ENCODE measurements at places on chromosomes 4 and X.

DNA sequence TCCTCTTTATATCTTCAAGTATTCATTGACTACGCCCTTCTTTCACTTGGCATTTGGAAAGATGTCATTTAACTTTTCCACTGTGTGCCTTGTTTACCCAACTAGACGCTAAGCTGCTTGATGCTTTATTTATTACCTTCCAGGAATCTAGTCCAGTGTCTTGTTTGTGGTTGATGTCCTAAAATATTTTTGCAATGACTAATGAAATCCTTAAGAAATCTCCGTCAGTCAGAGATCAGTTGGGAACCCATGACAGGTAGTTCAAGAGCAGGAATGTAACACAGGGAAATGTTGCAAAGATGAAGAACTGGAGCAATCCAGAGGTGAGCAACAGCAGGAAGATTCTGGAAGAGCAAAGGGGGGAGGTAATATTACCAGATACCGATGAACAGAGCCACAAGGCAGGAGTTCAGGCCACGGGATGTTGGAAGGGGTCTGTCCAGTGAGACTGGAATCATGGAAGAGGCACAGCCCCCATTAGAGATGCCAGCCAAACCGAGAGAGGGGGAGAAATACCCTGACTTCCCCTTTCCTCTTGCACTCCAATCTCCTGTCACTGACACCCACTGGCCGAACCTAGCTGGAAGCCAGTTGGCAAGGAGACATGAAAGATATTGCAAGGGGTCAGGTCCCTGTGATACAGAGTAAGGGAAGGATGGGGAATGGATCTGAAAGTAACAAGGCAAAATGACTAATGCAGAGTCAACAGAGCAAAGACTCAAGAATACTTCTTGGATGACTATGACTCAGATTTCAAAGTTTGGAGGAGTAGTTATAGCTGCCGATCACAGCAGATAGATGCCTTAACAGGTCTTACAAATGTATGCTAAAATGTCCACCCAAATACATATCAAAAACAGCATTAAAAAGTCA, 62.7 kb upstream of the PHKA2 start:
- no peak for DNase-seq

- no peak for DNase-seq
These were observed 101.8 kb downstream of the SH3KBP1 start for GRCh38 chrX:19785647-19786046.

- DNase-seq = no peak
These were observed 25.6 kb upstream of the CRMP1 start for GRCh38 chr4:5918331-5918985.

- no peak for DNase-seq
These were observed 648 bp upstream of the SCD5 start for GRCh38 chr4:82799006-82799881.

DNA sequence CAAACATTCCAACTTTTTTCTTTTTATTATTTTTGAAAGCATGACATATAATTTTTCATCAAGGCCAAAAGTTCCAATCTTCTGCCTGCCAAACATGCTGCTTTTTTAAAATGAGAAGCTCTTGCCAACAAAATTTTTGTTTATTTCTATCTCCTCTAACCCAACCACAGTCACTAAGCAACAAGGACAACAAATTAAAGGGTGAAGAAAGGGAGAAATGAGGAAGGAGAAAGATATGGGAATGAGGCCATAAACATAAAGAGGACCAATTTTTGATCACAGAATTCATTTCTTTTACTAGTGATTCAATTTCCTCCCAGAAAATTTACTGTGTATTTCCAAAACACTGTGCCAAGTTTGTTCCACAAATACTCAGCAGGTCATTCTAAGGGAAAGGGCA, 537.0 kb upstream of the DIAPH2 start:
- no peak for DNase-seq

- no peak for DNase-seq
These were observed 8.3 kb downstream of the SH2D1A start for GRCh38 chrX:124354648-124355047.

DNA sequence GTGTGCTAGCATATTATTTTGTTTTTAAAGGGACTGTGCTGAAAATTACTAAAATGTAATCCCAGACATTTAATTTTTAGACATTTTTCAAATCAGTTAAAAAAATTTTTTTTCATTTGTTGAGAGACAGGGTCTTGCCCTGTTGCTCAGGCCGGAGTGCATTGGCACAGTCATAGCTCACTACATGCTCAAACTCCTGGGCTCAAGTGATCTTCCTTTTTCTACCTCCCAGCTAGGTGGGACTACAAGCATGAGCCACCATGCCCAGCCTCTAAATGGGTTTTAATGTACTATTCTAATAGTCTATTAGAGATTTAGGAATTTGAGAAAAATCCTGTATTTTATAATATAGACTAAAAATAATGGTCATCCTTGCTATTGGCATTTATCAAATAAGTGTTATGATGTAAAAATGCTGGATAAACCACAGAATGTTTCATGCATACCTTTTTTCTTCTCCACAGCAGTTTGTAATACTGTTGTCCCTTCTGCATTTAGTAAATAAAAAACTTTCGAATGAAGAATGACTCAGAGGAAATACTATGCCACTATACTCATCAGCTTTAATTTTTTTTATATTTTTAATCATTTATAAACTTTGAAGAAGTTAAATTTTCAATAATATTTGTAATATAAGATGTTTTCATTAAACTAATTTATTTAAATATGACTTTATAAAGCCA, 29.9 kb downstream of the CPEB2 start:
- DNase-seq = no peak

GRCh38 chr4:125368671-125369081, 53.9 kb downstream of the FAT4 start:
- DNase-seq = no peak

DNA sequence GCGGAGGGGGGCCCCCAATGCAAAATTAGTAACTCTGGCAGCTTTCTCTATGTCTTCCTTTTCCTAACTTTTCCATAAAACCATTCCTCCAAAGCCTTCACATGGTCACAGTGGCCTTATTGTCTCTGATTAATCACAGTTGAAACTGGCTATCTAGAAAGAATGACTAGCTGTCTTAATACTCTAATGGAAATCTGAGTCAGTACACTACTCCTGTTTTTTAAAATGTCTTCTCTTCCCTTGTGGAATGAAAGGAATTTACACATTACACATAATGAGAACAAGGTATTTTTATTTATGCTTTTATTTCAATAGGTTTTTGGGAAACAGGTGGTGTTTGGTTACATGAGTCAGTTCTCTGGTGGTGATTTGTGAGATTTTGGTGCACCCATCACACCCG, 66.3 kb upstream of the PUDP start:
- DNase-seq = no peak

DNA sequence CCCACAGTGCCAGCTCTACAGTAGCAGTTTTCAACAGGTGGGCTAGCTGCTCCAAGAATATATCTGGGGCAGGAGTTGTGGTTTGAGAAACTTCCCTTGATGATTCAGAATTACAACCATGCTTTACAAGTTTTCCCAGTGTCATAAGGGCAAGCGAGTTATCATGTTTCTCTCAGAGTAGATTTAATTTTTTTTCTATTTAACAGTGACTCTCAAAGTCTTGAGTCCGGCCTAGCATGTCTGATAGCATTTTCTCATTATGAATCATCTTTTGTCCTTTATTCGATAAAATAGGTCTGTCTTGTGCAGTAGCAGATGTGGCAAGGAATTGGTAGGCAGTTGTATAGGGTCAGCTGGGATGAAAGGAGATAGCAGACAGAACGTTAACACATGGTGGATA, 62.2 kb upstream of the SPANXD start:
- no peak for DNase-seq

GRCh38 chr4:54683616-54684346, 26.0 kb downstream of the KIT start:
- no peak for DNase-seq

DNA sequence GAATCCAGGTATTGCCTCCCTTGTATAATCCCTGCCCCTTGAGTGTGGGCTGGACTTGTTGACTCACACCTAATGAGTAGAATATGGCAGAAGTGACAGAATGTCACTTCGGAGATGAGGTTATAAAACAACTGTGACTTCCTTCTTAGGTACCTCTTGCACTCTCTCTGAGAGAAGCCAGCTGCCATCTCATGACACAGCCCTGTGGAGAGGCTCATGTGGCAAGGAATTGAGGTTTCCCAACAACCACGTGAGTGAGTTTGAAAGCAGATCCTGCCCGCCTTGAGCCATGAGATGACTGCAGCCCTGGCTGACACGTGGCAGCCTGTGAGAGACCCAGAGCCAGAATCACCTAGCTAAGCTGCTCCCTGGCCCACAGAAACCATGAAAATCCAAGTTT, 13.5 kb downstream of the ASB11 start:
- no peak for DNase-seq

GRCh38 chrX:12401252-12401651, 263.0 kb downstream of the FRMPD4 start:
- no peak for DNase-seq

- DNase-seq = no peak
These were observed 25.4 kb upstream of the AFAP1 start for GRCh38 chr4:7964890-7965662.

GRCh38 chr4:108830509-108831244, 67.8 kb upstream of the ETNPPL start:
- DNase-seq = no peak

DNA sequence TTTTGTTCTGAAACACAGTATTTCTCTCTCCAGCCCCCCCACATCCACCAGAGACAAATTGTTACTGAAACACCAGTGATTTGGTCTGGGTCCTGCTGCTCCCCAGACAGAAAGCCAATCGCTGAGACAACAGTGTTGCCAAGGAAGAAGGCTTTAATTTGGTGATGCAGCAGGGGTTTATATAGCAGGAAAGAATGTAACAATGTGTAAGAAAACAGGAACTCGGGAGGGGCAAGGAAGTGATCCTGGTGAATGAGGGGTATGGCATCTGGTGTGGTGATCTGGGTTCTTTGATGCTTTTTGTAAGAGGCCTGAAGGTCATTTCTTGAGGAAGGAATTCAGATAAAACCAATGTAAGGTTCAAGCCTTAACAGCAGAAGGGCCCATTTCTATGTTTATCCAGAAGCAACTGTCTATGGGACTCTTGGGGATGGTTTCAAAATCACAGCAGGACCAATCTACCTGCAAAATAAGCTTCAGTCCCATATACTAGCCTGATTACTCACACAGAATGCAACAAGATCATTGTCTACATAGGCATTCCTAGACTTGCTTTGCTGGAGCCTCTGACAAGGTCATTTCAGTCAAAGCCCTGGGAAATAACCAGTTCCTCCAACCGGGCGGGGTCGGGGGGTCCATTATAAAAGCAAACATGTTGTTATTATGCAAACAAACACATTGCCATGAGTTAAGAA, 445.2 kb upstream of the ZFP42 start:
- no peak for DNase-seq

DNA sequence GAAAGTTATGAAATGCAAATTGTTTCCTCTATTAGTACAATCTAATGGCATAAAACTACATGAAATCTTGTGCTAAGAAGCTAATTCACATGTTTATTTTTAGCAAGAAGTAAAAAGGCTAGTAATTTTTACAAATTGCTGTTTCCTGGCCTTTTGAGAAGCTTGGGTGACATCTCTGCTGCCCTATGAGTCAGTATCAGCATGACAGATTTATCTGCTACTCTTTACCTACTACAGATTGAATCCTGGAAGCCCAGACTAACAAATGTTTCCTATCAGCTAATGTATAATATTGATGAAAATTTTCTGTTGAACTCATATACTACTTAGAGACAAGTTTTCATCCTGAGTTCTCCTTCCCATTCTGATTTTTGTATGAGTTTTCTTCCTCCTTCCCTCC, 232.4 kb downstream of the DCTD start:
- no peak for DNase-seq

GRCh38 chrX:111687305-111687704, 6.3 kb downstream of the ALG13 start:
- DNase-seq = no peak

DNA sequence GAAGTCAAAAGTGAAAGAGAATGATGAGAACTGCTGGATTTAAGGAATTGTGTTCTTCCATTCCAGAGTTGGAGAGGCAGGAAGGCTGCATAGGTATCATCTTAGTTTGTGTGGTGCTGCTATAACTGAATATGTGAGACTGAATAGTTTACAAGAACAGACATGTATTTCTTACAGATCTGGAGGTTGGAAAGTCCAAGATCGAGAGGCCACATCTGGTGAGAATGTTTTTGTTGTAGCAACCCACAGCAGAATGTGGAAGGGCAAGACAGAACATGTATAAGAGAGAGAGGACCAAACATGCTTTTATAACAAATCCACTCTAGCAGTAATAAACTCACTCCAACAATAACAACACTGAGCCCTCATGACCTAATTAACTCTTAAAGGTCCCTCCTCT, 408.6 kb downstream of the FAM47B start:
- DNase-seq = no peak

DNA sequence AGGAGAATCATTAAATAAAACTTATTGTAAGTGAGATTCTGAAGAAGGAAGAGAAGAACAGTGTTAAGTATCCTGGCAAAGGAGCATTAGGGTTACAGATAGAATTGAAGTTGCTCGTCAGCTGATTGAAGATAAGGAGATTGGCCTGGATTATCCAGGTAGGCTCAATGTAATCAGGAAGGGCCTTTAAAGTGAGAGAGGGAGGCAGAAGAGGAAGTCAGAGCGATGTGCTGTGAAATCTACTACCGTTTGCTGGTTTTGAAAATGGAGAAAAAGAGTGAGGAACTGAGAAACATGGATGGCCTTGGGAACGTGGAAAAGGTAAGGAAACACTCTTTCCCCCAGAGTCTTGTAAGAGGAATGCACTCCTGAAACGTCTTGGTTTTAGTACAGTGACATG, 245.7 kb downstream of the ANTXR2 start:
- no peak for DNase-seq

- no peak for DNase-seq
These were observed 92.2 kb downstream of the MAML3 start for GRCh38 chr4:140061659-140062289.

DNA sequence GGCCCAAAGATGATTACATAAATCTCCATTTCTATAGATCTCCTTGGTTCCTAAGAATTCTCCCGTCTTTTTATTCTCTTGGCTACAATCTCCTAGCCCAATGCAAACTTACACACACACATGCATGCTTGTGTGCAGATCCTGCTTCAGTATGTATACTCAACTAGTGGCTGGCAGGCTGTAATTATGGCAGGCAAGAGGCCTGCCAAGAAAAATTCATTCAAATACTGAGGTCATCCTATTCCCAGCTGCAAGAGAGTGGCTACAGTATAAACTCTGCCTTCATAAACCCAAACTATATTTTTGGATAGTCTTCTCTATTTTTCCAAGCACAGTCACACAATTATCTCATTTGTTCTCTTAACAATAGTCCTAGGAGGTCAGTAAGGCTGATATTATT, 95.2 kb downstream of the SHROOM4 start:
- no peak for DNase-seq

- DNase-seq = no peak
These were observed 28.9 kb upstream of the HMX1 start for GRCh38 chr4:8900588-8900987.

- no peak for DNase-seq
These were observed 6.9 kb downstream of the KLHL8 start for GRCh38 chr4:87213421-87214075.

GRCh38 chr4:8488791-8489369, 48.3 kb downstream of the TRMT44 start:
- no peak for DNase-seq

- no peak for DNase-seq
These were observed 106.0 kb downstream of the TMEM144 start for GRCh38 chr4:158316264-158316663.

- DNase-seq = no peak
These were observed 74.7 kb downstream of the PAQR3 start for GRCh38 chr4:78864405-78865024.

Data from activated CD8-positive, alpha-beta memory T cell treated with anti-CD3 and anti-CD28 coated beads for 1 hour (primary cell).